Right lobe of liver (tissue), 6 donors: ENCODE measurements at places on chromosomes 11 and 22.

- peak; percentile 48 for DNase-seq
Observed at GRCh38 chr11:72238040-72238450, 5.9 kb downstream of the PHOX2A start.

- no peak for DNase-seq
Observed at GRCh38 chr11:96579656-96580055, 189.8 kb downstream of the JRKL start.

- no peak for DNase-seq
Observed at GRCh38 chr22:40919446-40919845, 31.7 kb upstream of the RBX1 start.

GRCh38 chr11:371716-372590, 2.7 kb downstream of the B4GALNT4 start:
- DNase-seq: no peak

DNA sequence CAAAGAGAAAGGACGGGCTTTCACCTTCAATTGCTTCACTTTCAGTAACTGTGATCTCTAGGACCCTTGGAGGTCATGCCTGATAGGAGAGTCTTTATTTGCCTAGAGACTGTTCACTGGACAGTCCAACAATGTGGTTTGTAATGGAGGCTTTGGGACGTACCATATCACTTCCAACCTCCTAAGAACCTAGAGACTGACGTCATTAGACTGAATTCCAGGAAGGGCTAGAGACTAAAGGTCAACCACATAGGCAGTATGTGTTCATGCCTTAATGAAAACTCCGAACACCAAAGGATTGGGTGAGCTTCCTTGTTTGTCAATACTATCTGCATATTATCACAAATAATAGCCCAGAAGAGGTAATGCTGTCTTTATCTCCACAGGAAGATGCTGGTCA, 53.7 kb upstream of the CNTN5 start:
- no peak for DNase-seq

DNA sequence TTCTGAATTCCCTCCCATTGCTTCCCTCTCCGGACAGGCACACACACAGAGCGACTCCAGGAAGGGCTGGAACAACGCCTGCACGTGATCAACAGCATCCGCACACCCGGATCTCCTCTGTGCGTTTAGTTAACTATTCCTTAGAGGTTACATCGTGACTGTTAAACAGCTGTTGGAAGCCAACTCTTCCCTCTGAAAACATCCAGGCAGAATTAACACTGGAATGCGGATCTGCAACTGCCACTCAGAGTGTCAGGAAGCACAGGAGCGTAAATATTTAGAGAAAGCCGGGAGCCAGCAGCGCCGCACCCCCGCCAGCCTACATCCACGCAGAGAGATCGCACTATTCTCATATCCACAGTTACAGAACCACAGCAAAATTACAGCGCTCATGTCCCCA, 46.2 kb downstream of the SHANK2 start:
- no peak for DNase-seq

DNA sequence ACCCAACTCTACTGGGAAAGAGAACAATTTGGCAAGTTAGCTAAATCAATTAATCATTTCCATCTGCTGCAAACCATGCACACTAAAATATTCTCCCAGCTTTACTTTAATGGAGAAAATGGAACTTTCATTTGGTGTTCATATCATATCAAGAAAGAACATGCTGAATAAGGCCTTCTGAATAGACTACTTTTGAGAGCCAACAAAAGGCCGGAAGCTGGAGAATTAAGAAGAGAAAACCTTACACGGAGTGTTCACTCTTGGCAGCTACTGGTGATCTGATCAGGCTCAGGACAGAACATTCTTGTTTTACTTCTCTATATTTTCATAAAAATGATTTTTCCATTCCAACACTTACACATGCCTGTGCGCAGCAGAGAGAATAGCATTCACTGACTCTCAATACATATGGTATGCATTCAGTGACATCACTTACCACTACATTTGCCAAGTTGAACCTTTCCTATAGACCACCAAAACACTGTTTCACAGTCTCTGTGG, 165.3 kb downstream of the TTC28 start:
- DNase-seq: no peak

DNA sequence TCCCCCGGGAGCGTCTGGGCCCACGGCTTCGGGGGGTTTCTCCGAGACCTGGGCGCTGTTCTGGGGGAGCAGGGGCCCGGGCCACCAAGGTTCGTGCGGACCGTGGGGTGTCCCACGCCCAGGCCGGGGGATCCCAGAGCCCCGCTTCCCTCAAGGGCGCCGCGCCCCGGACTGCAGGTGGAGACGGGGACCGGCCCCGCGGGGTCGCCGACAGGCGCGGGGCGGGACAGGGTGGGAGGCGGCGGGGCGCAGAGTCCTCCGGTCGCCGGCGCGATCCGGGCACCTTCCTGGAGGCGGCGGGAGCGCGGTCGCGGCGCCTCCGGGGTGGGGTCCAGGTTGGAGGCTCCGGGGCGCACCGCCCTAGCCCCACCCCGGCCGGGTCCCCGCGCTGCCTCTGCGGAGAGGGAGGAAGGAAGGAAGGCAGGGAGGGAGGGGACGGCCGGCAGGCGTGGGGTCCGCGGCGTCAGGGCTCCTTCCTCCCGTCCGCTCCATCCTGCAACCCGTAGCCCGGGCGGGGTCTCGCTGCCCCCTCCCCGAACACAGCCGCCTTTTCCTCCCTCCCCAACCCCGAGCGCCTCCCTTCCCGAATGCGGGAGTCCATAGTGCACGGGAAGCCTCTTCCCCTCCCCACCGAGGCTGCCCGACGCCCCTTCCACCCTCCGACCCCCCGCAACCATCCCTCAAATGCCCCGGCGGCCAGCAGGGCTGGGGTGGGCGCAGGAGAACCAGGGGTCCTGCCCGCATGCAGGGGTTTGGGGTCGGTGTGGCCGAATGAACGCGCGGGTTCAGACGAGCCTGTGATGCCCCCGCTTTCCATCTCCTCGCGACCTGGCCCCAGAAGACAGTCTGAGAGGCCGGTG, 4.3 kb upstream of the ZBED4 start:
- DNase-seq: no peak

- no peak for DNase-seq
Observed at GRCh38 chr11:120883404-120884080, 140.4 kb upstream of the TBCEL start.

- no peak for DNase-seq
Observed at GRCh38 chr11:45322111-45322705, 36.1 kb upstream of the SYT13 start.

DNA sequence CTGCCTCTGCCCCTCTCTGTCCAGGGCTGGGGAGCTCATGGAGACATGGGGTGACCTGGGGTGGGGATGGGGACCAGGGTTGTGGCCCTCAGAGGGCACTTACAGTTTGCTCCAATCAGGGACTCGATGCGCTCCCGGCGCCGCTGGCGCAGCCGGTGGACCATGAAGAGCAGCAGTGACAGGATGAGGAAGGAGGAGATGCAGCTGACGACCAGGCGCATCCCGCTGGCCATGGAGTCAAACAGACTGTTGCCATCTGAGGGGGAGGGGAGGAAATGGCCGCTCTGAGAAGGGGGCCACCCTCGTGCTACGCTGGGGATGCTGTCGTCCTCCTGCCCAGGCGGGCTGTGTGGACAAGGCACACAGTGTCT, 80.5 kb downstream of the DGCR2 start:
- no peak for DNase-seq

- no peak for DNase-seq
Observed at GRCh38 chr11:117662255-117662654, 134.8 kb downstream of the DSCAML1 start.

GRCh38 chr11:27468995-27469695, 3.4 kb downstream of the LGR4 start:
- DNase-seq: no peak

GRCh38 chr11:2410616-2411015, 10.1 kb downstream of the TSSC4 start:
- no peak for DNase-seq

- DNase-seq: no peak
Observed at GRCh38 chr22:44256085-44256484, 56.7 kb downstream of the SHISAL1 start.

DNA sequence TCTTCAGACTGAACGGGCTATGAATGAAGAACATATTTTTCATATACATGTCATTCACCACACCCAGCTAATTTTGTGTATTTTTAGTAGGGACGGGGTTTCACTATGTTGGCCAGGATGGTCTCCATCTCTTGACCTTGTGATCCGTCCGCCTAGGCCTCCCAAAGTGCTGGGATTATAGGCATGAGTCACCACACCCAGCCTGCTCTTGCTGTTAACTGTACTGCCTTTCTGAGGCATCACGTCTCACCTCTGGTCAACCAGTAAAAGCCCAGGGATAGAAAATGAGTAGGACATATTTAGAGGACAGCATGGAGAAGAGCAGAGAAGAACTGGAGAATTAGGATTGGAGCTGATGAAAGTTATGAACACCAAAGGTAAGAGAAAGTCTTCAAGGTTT, 55.6 kb downstream of the APOL3 start:
- no peak for DNase-seq

DNA sequence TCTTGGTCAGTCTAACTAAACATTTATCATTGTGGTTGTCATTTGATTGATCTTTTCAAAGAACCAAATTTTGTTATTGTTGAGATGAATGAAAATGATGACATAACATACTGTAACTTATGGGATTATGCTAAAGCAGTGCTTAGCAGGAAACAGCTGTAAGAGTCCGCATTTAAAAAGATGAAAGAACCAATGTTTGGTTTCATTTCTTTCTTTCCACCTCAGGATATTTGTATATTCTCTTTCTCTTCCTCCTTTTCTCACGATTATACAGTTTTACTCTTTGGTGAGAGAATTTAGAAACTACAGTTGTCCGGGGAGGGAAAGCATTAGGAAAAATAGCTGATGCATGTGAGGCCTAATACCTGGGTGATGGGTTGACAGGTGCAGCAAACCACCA, 23.1 kb downstream of the PIH1D2 start:
- DNase-seq: no peak

DNA sequence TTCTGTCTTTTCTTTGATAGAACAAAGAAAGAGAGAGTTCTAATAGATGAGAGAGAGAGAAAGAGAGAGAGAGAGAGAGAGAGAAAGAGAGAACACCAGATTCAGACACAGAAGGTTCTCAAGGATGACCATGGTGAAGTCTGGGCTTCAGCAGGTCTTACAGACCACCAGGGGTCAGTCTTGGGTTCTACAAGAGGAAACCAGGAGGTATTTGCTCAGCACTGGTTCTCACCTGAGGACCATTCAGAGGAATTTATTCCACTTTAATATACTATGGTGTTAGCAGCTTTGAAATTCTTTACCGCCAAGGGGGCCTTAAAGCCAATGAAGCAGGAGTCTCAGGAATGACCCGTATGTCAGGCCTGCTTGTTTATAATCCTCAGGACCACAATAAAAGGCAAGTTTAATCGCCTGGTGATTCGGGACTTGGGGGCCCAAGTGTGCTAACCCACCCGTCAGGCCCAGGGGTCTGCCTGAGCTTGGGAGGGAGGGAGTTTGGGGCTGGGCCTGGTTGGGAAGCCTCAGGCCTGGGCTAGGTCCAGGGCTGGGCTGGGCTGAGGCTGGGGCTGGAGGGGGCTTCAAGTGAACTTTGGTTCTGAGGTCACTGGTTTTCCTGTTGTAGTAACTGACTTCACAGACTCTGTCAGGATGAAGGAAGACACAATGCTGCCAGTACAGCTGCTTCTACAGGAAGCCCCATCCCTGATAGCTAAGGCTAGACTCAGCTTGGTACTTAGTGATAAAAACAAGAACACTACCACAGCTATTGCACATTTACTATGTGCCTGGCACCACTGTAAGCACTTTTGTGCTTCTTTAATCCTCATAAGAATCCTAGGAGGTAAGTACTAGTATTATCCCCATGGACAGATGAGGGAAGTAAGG, 179.2 kb upstream of the ZBED5 start:
- no peak for DNase-seq

DNA sequence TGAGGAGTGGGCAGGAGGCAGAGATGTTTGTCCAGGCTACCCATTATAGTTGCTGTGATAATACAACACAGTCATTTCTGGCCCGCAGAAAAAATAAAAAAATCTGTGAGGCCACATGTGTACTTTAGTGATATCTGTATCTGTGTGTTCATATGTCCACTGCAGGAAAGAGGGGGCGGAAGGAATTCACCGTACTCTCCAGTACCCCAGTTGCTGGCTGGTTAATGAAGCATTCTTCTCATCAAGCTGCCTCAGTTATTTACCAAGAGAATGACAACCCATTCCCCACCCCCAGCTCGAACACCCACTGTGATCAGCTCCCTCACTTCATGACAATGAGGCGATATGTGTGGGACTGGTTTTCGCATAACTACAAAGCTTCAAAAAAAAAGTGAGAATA, 309.3 kb downstream of the SOX6 start:
- DNase-seq: no peak

DNA sequence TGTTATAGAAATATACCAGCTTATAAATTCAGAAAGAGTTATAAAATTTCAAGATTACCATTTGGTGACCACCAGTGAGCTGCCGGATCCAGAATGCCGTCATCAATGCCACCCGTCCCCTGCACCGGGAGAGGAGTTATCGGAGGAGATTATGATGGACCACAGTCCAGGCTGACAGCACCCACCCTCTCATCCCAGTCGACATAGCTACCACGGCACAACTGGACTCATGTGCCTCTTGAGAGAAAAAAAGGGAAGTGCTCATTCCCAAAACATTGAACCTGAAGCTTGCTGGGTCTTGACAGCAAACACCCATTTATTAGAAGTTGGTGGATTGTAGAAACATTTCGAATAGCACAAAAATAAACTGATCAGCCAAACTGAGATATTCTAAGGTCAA, 1331.5 kb downstream of the TBC1D22A start:
- no peak for DNase-seq

DNA sequence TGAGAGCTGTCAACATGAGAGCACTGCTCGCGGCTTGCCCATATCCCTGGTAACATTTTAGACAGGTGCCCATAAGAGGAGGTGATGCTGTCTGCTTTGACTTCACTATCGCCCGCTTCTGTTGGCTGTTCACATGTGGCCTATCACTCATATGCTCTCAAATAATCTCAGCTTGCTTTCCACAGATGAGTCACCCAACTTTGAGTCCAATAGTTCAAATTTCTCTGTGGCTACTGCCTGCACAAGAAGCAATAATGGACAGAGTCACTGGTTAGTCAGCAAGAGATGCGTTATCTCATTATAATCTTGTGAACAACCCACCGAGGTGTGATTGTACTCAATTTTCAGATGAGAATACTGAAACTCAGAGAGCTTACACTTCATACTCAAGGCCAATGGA, 1714.1 kb downstream of the LRRC4C start:
- no peak for DNase-seq

DNA sequence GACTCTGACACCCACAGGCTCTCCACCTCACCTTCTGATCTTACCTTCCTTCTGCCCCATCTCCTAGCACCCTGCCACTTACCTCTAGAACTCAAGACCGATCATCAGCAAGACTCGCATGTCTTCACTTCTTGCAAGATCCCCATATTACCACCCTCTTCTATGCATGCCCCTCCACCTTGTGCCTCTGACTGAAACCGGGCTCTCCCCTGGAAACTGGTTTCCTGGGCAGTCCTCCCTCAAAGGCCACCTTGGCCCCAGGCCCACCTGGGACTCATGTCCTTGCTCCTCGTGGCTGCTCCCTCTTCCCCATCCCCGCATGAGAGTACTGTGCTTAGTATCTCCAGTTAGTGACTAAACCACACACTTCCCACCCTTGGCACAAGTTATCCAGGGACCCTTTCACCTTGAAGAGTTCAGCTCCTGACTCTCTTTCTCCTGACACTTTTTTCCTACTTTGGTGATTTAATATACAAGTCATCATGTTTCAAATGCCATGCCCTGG, 136.7 kb downstream of the SPATA19 start:
- DNase-seq: no peak
